Tongue (tissue), 3 donors: ENCODE measurements at places on chromosomes 6 and 20. TPM values are rescaled to one million over a fixed set of nuclear protein-coding genes. Genes with fewer than 3 reads are reported as not detected.
A peak's percentile ranks its signal among the peaks of the same experiment; 100 is the strongest.

RHAG gene
- 3.0 TPM for total RNA-seq

GRCh38 chr6:17207281-17207680 lies 73.9 kb upstream of the RBM24 start:
- DNase-seq: peak; percentile 57

DNA sequence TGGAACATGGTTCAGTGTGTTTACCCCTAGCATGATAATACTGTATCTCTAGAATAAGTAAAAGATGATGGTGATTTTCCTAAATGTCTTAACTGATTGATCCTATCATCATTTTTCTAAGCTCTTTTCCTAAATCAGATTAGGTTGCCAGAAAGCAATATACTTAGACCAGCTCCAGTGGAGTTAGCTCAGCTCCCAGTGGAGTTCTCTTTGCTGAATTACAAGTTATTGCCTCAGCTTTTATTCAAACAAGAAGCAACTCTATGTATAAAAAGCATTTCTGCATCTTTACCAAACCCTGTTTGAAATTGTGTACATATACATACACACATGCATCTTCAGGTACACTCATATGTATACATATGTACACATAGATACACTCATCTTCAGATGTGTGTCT lies 44.9 kb downstream of the SNX9 start:
- no peak for DNase-seq

DNA sequence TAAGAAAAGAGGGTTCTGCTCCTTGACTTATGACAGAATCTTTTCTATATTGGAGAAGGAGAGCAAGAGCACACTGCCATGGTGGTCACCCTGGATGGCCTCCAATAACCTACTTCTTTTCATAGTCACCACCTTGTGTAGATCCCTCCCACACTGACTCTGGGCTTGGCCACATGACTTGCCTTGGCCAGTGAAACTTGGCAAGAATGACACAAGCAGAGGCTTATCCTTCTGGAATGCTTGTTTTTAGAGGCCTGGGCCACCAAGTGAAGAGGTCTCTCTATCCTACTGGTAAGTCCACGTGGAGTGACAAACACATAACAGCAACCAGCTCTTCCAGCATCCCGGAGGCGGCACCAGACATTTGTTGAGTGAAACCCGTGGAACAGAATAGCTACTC lies 349.4 kb upstream of the JARID2 start:
- no peak for DNase-seq

SLC22A2 gene
- total RNA-seq: 0.62 TPM

TRIM27 gene
- total RNA-seq: 57.5 TPM
